ENCODE measurements at places on chromosomes 12 and 14.

GRCh38 chr14:100532154-100532861 lies 54.9 kb downstream of the BEGAIN start:
- DNase-seq, result no peak

DNA sequence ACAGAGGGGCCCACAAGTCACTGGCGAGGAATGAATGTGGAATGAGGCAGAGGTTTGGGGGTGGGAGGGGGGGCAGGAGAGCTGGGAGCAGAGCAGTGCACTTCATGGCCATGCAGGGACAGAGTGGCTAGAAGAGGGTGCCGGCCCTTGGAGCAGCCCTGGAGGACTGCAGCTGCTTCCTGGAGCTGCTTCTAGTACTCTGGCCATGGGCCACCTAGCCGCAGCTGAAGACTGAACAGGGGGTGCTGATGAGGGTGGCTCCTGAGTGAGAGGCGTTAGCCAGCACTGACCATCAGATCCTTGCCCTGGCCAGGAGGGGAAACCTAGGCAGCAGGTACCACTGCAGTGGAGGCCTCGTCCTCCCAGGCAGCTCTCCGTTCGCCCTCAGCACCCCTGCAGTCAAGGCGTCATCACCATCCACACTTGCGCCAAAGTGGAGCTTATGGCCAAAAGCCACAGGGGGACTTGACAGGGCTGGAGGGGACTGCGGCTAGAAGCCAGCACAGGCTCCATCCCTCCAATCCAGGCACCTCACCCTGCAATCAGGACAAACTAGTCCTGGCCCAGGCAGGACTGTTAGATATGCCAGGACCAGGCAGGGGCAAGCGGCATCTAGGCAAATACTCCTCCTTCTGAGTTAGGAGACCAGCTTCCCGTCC lies 16.4 kb downstream of the OTUB2 start:
- DNase-seq, result no peak

- no peak for DNase-seq
Observed at GRCh38 chr12:106714926-106715325, 59.6 kb upstream of the RIC8B start.

DNA sequence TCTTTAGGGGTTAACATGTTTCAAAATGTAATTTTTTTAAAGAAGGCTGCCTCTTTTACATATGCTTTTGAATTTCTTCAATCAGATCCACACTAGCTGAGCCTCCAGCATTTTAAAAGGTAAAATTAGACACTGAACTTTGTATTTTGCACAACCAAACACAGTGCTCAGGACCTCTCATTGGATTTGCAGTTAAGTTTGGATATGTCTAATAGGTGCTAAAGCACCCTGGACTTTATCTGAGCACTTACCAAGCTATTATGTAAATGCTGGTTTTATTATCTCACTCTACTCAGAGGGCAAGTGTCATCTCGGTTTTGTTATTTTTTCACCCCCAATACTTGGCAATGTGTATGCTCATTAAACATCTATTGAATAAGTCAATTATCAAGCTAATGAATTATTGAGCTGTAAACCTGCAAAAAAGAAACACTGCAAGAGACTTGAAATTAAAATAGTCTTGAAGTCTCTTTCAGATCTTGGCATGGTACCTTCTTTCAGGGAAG lies 150.7 kb downstream of the KIF21A start:
- DNase-seq, result no peak

GRCh38 chr14:78316052-78316451 lies 145.9 kb downstream of the NRXN3 start:
- no peak for DNase-seq

- DNase-seq, result no peak
Observed at GRCh38 chr12:110536834-110537604, 34.9 kb downstream of the RAD9B start.

GRCh38 chr12:53365245-53365904 lies 14.6 kb upstream of the SP1 start:
- DNase-seq, result no peak

DNA sequence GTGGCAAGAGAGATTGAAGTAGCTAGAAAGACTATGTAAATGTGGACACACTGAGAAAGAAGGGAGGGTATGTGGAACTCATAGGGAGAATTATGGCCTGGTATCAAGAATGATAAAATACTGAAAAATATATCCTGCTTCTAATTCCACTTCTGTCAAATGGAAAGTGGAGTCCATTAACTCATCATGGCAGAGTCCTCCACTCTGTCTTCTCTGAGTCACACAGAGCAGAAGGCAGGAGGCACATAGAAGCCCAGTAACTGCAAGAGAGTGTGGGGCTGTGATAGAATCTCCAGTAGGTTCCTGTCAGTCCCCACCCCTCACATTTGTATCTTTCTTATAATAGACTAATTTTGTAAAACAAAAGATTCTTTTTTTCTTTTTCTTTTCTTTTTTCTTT lies 223.7 kb downstream of the AKAP6 start:
- DNase-seq, result no peak

GRCh38 chr12:12998248-12998647 lies 1.8 kb downstream of the HEBP1 start:
- DNase-seq, result no peak

DNA sequence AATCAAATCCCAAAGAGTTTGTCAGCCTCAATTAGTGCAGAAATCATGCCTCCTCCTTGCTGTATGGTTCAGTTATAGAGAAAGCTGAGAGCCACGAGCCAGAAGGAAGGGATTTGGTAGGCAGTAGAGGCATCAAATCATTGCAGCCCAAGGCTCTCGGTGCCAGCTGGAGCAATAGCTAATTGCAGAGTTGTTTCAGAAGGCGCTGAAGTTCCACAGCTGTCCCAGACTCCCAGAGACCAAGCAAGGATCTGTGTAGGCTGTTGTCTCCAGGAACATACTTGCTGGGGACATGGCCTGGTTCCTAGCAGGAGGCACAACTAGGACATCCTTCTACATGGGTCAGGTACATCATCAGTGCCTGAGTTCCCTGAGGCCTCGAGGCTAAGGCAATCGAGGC lies 80.4 kb upstream of the WSCD2 start:
- DNase-seq, result no peak

All from naive B cell (primary cell).